Tibial nerve (tissue), 4 donors: ENCODE measurements at places on chromosomes 7 and 10. TPM values are rescaled to one million over a fixed set of nuclear protein-coding genes. Genes with fewer than 3 reads are reported as not detected.

Gene CTNNA3
- 26.4 TPM for total RNA-seq

Gene PGAM1
- total RNA-seq = 154 TPM

Gene GPR85
- 0.90 TPM for total RNA-seq

Gene PDE6C
- not detected for total RNA-seq

DNA sequence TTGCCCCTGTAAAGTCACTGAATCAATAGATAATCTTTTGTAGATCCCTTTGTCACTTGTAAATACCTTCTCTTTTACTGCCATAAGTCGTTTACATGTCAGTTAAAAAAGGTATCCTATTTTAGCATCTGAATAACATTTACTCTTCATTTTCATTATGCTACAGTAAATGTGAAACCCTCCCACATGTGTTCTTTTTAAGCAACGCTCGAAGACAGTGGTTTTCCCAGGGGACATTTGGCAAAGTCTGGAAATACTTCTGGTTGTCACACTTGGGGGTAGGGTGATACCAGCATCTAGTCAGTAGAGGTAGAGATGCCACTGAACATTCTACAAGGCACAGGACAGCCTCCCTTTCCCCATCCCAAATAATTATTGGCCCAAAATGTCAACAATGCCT is 23.7 kb downstream of the ATAD1 start:
- no peaks in the 10 kb centered on the region for H3K27me3 ChIP-seq
- no peaks in the 10 kb centered on the region for H3K36me3 ChIP-seq
- H3K27ac ChIP-seq = no peak overlapping the region
- H3K4me3 ChIP-seq = no peak overlapping the region
- DNase-seq = no peak

DNA sequence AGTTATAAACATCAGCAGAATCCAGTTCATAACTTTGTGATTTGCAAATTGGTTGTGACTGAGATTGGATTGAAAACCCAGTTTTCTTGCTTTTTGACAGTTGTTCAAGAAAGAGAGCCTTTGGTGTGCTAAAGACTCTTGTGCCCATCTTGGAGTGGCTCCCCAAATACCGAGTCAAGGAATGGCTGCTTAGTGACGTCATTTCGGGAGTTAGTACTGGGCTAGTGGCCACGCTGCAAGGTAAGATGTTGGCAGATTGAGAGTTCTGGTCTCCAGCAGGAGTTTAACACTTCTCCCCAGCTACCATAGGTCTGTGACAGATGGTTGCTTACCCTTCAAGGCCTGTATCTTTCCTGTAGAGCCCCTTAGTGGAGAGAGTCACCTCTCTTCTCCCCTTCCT is 2.6 kb downstream of the SLC26A4 start:
- H3K27ac ChIP-seq = no peak overlapping the region
- DNase-seq = no peak
- no peaks in the 10 kb centered on the region for H3K36me3 ChIP-seq
- H3K4me3 ChIP-seq = no peak overlapping the region

- no peak for DNase-seq
- no peaks in the 10 kb centered on the region for H3K27me3 ChIP-seq
- peaks cover 7% of the 10 kb centered on the region for H3K4me1 ChIP-seq
- no peak overlapping the region for H3K27ac ChIP-seq
- H3K36me3 ChIP-seq = no peaks in the 10 kb centered on the region
Measured at GRCh38 chr10:75825661-75826060, 394.2 kb downstream of the LRMDA start.

DNA sequence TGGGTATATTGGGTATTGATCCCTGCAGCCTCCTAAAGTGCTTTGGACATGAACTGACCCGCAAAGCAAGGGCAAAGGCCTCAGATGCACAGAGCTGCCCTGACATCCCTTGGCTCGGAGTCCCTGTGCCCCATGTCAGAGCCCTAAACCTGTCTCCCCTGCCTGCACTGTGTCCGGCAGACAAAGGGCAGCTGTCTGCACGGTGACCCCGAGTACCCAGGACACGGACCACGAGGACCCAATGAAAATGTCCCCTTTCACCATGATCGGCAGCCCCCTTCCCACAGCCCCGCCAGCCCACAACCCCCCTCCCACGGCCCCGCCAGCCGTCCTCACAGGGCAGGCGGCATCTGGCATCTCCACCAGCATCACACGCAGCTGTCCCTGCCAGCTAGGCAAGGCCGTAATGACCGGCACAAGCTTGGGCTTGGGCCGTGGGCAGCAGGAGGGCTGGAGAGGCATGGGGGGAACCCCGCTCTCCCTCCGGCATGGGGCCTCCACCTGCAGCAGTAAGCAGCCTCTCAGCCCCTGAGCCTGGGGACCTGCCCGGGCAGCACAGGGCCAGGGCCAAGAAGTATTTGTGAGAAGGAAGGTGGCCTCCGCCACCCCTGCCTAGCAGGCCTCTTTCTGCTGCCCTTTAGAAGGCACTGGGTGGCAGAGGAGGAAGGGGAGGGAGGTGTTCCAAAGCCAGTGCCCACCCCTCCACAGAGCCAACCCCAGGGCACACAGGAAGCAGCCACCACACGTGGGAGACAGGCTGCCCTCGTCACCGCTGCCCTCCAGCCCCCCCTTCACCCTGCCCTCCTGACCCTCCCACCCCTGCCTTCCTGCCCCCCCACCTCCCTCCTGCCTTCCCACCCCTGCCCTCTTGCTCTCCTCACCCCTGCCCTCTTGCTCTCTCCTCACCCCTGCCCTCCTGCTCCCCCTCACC is 10.1 kb downstream of the NUDT1 start:
- H3K36me3 ChIP-seq = no peaks in the 10 kb centered on the region
- no peak overlapping the region for H3K27ac ChIP-seq
- no peak for DNase-seq
- peaks cover 16% of the 10 kb centered on the region for H3K4me1 ChIP-seq

DNA sequence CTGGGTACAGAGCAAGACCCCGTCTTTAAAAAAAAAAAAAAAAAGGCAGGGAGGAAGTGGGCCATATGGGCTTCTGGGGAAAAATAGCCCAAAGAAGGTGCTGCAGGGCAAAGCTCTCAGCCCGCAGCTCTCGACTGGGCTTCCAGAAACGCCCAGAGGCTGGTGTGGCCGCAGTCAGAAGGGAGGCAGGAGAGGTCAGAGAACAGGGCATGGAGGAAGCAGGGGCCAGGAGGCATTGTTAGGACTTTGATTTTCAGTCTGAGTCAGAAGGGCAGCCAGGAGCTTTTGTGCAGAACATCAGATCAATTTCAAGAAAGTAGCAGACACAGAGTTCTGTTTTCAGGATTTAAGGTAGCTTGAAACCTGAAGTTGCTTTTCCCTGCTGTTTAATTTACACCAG is 35.3 kb upstream of the CYTH3 start:
- H3K4me1 ChIP-seq = no peaks in the 10 kb centered on the region
- no peak overlapping the region for H3K27ac ChIP-seq
- H3K36me3 ChIP-seq = no peaks in the 10 kb centered on the region
- DNase-seq = no peak
- H3K27me3 ChIP-seq = no peaks in the 10 kb centered on the region
- H3K4me3 ChIP-seq = no peak overlapping the region
